ENCODE measurements at places on chromosomes 5 and 9. TPM values are rescaled to one million over a fixed set of nuclear protein-coding genes. Genes with fewer than 3 reads are reported as not detected.

DNA sequence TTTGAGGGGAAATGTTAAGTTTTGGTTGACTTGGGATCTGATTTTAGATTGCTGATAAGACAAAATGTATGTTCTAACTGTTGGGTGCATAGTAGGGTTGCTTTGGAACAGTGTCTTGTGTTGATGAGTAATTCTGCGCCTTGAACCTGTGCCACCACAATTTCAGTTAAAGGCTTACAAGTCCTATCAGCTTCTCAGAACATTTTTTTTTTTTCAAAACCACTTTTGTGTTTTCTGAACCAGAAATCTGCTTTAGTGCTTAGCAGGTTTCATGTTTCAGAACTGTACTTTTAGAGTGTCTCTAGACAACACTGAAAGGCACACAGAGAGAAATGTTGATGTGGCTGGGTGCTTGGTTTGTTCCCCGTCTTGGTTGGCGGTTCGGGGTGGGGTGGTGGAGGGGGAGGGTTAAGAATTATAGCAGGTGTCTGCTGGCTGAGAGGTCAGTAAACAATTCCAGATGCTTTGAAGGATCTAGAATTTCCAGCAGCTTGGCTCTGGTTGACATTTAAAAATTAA, 84.6 kb downstream of the ANKRD55 start:
- DNase-seq: peak; percentile 68
- no peak overlapping the region for H3K4me3 ChIP-seq
- H3K27me3 ChIP-seq: no peaks in the 10 kb centered on the region
- no peaks in the 10 kb centered on the region for H3K4me1 ChIP-seq
- no peaks in the 10 kb centered on the region for H3K36me3 ChIP-seq
- H3K27ac ChIP-seq: no peak overlapping the region

DNA sequence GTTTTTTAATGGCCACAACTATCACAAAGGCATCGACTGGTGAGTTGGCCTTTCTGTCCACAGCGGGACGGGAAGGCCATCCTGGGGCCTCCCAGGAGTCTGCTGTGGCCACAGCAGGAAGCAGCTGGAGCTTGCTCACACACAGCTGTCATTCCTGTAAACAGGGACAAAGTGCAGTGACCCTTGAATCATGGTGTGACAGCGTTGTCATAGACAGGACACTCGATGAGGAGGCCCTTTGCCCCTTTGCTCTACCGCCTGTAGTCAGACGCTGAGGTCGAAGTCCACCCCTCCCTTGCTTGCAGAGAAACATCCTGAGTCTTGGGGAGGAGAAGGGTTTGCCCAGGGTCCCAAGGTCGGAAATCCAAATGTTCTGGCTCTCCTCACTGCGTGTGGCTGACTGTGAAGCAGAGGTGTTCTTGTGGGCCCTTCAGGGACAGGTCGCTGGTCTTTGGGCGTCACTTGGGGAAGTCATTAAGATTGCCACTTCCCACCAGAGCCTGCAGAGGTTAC, 35.1 kb downstream of the NDST1 start:
- no peak overlapping the region for H3K4me3 ChIP-seq
- DNase-seq: peak; percentile 79
- H3K4me1 ChIP-seq: peaks cover 12% of the 10 kb centered on the region
- H3K27me3 ChIP-seq: no peaks in the 10 kb centered on the region

DNA sequence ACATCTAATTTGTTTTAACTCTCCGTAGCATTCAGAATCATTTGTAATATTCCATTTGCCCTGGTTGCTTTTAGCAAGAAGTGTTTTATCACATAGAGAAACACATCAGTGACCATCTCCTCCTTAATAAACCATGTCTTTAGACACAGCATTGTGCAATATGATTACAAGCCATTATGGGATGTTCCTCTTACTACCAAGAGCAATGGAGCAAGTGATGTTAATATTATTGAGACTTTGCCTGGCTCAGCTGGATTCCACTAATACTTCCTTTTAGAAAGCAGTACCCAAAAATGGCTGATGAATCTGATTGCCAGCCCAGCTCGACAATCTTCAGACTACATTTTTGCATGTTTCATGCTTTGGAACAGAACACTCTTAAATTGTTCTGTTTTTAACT, 364.2 kb downstream of the OSTF1 start:
- no peaks in the 10 kb centered on the region for H3K4me1 ChIP-seq
- H3K27me3 ChIP-seq: no peaks in the 10 kb centered on the region
- DNase-seq: no peak
- H3K4me3 ChIP-seq: no peak overlapping the region
- no peaks in the 10 kb centered on the region for H3K36me3 ChIP-seq

DNA sequence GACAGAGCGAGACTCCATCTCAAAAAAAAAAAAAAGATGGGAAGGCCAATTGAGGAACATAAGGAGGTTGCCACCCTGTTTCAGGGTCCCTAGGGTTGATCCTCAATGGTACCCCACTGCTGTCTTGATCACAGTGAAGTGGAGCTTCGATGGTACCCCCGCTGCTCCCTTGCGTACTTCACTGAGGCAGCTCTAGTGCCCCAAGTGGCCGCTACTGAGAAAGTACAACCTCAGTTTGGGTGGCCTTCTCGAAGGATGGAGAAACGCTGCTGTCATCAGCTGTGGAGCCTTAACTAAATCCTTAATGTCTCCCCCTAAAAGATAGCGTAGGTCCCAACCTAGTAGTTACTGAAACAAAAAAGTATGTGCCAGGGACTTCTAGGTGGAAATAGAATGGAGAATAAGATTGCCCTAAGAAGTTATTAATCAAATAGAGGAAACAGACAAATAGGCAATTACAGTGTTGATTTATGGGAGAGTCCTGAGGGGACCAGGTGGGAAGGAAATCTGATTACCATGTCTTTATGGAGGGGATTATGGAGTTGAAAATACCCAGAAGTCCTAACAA, 6.3 kb downstream of the TESK1 start:
- peaks cover 2% of the 10 kb centered on the region for H3K27me3 ChIP-seq
- no peak overlapping the region for H3K27ac ChIP-seq
- H3K4me3 ChIP-seq: no peak overlapping the region
- H3K36me3 ChIP-seq: peaks cover 13% of the 10 kb centered on the region
- H3K4me1 ChIP-seq: peaks cover 8% of the 10 kb centered on the region

GRCh38 chr9:99307851-99308250, 85.8 kb downstream of the SEC61B start:
- H3K27me3 ChIP-seq: no peaks in the 10 kb centered on the region
- no peak overlapping the region for H3K27ac ChIP-seq
- no peaks in the 10 kb centered on the region for H3K36me3 ChIP-seq
- H3K4me1 ChIP-seq: no peaks in the 10 kb centered on the region

GRCh38 chr9:93829271-93830011, 125.7 kb downstream of the BARX1 start:
- DNase-seq: no peak
- H3K36me3 ChIP-seq: no peaks in the 10 kb centered on the region

DNA sequence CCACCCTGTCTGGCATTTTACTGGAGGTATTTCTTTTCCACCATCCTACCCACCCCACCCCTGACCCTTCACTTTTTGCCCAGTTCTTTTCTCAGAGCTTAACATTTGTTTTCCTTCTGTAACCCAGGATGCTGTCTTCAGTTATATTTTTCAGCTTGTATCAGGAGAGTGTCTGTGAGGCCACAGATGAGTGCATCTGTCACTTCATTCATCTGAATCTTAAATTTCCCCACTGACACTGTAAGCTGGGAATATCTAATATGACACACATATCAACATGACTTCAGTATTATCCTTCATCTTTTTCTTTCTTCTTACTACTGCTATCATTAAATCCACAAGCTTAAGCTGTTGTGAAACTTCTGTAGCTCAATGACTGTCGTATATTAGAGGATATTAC, 4.9 kb downstream of the MARCHF3 start:
- no peak for DNase-seq
- no peaks in the 10 kb centered on the region for H3K36me3 ChIP-seq

Gene PHPT1
- 75.0 TPM for total RNA-seq

Gene FST
- 2.0 TPM for total RNA-seq

DNA sequence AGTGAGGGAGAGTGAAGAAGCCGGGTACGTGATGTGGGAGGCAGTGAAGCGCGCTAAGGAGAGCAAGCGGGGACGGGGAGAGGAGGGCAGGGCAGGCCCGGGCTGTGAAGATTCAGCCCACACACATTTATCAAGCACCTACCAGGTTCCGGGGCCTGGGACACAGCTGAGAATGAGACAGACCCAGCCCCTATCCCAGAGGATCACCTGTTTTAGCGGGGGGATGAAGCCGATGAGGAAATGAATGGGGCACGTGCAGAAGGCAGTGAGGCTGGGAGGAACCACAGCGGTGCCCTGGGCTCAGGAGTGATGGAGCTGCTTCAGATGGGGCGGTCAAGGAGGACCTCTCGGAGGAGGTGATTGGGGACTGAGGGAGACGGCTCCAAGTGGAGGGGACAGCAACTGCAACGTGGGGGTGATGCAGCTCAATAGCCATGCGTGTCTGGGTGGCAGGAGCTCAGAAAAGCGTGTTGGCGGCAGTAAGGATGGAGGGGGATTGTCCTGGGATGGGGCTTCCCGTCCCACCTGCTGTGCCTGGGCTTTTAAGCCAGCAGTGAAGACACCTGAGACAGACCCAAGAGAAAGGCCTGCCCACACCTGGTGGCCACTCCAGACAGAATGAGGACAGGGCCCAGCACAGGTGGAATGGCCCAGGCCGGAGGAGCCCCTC, 77.5 kb upstream of the UNC5A start:
- H3K4me3 ChIP-seq: no peak overlapping the region
- no peak overlapping the region for H3K27ac ChIP-seq
- DNase-seq: no peak
- H3K36me3 ChIP-seq: no peaks in the 10 kb centered on the region
- peaks cover 23% of the 10 kb centered on the region for H3K27me3 ChIP-seq

DNA sequence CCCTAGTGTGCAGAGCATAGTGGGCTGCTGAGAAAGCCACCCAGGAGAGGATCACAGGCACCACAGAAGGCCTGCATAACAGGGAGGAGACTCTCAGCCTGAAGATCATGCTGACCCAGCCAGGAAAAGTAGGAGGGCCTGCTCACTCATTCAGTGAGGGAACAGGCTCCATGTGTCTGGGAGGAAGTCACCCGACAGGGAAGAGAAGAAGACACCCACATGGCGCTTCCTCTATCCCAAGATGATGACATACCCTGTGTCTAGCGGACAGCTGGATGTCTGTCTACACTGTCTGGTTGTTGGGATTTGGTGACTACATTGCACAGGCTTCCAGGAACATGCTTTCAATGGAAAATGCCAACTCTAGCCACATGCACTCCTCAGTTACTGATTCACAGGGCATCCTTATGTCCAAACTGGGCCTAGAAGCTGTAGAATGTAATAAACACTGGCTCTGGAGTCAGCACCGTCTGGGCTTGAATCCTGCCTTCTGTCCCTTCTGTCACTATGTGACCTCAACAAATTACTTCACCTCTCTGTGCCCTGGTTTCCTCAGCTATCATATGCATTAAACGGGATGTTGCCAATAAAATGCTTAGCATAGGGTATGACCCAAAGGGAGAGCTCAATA, 47.6 kb downstream of the KLHL3 start:
- no peak overlapping the region for H3K4me3 ChIP-seq
- H3K4me1 ChIP-seq: peaks cover 3% of the 10 kb centered on the region
- H3K27me3 ChIP-seq: no peaks in the 10 kb centered on the region
- DNase-seq: no peak
- peaks cover 20% of the 10 kb centered on the region for H3K36me3 ChIP-seq
- H3K27ac ChIP-seq: no peak overlapping the region

GRCh38 chr9:27248702-27249101, 48.2 kb downstream of the EQTN start:
- H3K27me3 ChIP-seq: no peaks in the 10 kb centered on the region
- H3K27ac ChIP-seq: no peak overlapping the region
- H3K36me3 ChIP-seq: no peaks in the 10 kb centered on the region
- no peak for DNase-seq
- no peak overlapping the region for H3K4me3 ChIP-seq
- no peaks in the 10 kb centered on the region for H3K4me1 ChIP-seq

DNA sequence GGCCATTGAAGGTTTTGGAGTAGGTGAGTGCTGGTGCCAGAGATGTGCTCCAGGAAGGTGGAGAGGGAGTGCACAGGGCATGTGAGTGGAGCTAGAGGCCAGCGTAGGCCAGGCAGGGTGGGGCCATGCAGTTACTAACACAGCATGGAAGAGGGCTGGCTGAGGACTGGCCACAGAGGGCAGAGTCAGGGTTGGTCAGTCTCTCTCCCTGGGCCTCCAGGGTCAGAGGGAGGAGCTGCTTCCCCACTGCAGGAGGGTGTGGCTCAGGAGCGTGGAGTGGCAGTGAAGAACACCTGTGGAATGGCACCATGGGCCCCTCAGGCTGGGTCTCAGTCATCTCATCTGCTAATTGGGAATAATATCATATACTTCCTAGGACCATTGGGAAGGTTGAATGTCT, 167.7 kb downstream of the MACROH2A1 start:
- no peaks in the 10 kb centered on the region for H3K27me3 ChIP-seq
- no peaks in the 10 kb centered on the region for H3K4me1 ChIP-seq
- H3K36me3 ChIP-seq: no peaks in the 10 kb centered on the region
- no peak overlapping the region for H3K4me3 ChIP-seq
- H3K27ac ChIP-seq: no peak overlapping the region
